ENCODE measurements at places on chromosomes 11 and 22. TPM values are rescaled to one million over a fixed set of nuclear protein-coding genes. Genes with fewer than 3 reads are reported as not detected.

RPS19BP1 gene
- total RNA-seq, result 39.6 TPM

TMEM86A gene
- 0.27 TPM for total RNA-seq

OTUB1 gene
- total RNA-seq, result 5.5 TPM

CCND1 gene
- total RNA-seq, result 770 TPM

CSTPP1 gene
- 34.9 TPM for total RNA-seq

OR52I2 gene
- not detected for total RNA-seq

ADM2 gene
- 8.0 TPM for total RNA-seq

PHLDB1 gene
- total RNA-seq, result 93.5 TPM

SORL1 gene
- 1.4 TPM for total RNA-seq

NRGN gene
- total RNA-seq, result 0.27 TPM

CD3G gene
- not detected for total RNA-seq

CAPRIN1 gene
- total RNA-seq, result 295 TPM

GPR83 gene
- total RNA-seq, result not detected

KDM4D gene
- 1.1 TPM for total RNA-seq

DDI1 gene
- not detected for total RNA-seq

FZD4 gene
- total RNA-seq, result 50.2 TPM

BATF2 gene
- total RNA-seq, result 0.25 TPM

CYB561A3 gene
- 60.6 TPM for total RNA-seq

OR51B4 gene
- not detected for total RNA-seq

UQCR10 gene
- 11.9 TPM for total RNA-seq

SLC25A1 gene
- total RNA-seq, result 53.2 TPM

APOL2 gene
- total RNA-seq, result 45.2 TPM

BBS1 gene
- total RNA-seq, result 54.7 TPM

OR8G5 gene
- total RNA-seq, result not detected

CYTH4 gene
- total RNA-seq, result 0.72 TPM

GRK3 gene
- 1.6 TPM for total RNA-seq

PDGFB gene
- 0.09 TPM for total RNA-seq

GGT1 gene
- 1.1 TPM for total RNA-seq

CDKN1C gene
- total RNA-seq, result 4.2 TPM

ADM gene
- total RNA-seq, result 103 TPM

DNAL4 gene
- total RNA-seq, result 2.5 TPM

DYNC2H1 gene
- total RNA-seq, result 74.0 TPM

KCNJ11 gene
- not detected for total RNA-seq

APOBEC3A gene
- total RNA-seq, result not detected

SHISAL1 gene
- 11.4 TPM for total RNA-seq

ARVCF gene
- 12.9 TPM for total RNA-seq

All from fibroblast of the aortic adventitia (primary cell).